ENCODE measurements at places on chromosomes 5 and 9.

DNA sequence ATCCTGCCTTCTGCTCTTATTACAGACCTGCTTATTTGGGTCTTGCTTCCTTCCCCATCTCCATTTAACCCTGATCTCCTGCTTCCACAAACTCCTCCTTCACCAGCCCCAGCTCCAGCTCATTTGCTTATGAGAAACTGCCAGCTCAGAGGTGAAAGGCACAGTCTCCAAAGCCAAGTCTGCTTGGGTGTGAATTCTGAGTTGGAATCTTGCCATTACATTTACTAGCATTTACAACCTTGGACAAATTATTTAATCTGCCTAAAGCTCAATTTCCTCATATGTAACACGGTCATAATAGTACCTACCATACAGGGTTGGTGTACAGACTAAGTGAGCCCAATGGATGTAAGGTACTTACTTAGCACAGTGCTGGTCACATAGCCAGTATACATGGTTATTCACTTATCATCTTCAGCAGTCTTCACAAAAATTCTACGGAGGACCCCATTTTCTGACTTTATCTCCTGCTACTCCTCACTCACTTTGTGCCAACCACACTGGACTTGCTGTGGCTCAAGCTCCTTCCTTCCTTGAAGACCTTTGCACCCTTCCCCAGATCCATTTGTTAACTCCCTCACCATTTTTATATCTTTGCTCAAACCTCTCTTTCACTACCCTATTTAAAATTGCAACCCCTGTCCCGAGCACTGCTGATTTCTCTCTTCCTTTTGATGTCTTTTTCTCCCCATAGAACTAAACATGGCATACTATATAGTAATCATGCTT lies 86.2 kb downstream of the DOCK2 start:
- DNase-seq: no peak

DNA sequence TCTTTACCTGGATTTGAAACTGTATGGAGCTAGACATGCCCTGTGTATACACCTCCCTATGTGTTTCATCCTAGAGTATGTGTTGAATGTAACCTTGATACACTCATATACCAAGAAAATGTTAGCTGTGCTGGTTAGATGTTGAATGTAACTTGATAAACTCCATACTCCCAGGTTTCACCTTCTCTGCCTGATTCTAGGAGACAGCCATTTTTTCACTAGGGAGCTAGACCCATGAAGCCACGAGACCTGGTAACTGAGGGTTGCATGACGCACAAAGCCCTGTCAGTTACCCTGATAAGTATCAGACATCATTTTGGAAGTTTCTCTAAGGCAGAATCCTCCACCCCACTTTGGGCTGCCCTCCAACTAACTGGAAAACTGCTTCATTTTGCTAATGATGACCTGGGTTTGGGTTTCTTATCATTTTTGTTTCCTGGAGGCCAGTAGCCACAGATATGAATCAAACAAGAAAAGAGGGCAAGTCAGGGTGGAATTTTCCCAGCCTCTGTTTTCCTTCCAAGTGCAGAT lies 478.5 kb upstream of the KIF2A start:
- no peak for DNase-seq

- DNase-seq: peak; percentile 34
These were observed at the start of gene RETREG1 for GRCh38 chr5:16616536-16617273. RETREG1 (minus strand) TSS chr5:16616997; CDS start chr5:16616971, 26 bp downstream.

GRCh38 chr5:173963182-173963838 lies 25.7 kb upstream of the C5orf47 start:
- no peak for DNase-seq

DNA sequence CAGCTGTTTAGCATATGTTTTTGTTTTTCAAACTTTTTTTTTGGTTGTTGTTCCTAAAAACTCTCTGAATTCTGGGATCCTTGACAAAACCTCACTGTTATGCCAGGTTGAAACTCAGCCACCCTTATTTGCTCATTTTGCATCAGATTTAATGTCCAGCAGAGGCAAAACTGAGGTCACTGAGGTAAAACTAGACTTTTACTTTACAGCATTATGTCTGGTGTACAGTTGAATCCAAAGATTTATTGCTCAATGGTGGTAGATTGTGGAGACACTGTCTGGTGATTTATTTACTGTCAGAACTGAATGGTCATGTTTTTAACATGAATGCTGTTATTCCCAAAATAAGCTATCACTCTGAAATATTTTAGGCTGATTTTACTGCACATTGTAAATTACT lies 87.9 kb downstream of the FBXL7 start:
- DNase-seq: no peak

DNA sequence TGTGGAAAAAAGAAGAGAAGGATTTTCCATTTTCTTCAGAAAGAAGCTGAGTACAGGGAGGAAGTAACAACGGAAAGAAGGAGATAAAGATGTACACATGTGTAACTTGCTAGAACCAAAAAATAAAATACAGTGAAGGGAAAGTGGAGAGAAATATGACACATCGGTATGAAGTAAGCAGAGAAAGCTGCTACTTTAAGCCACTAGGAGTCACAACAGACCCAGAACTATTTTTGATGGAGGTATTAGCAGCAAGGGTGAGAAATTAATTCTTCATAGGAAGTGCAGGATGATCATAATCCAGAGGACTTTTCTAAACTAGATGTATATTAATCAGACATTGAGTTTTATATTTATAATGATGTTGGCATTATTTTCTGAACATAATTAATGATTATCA lies 88.5 kb downstream of the FAM174A start:
- no peak for DNase-seq

- DNase-seq: no peak
These were observed 209.6 kb downstream of the SEMA6A start for GRCh38 chr5:116365006-116365496.

- no peak for DNase-seq
These were observed 296.6 kb upstream of the RASA1 start for GRCh38 chr5:86971034-86971571.

DNA sequence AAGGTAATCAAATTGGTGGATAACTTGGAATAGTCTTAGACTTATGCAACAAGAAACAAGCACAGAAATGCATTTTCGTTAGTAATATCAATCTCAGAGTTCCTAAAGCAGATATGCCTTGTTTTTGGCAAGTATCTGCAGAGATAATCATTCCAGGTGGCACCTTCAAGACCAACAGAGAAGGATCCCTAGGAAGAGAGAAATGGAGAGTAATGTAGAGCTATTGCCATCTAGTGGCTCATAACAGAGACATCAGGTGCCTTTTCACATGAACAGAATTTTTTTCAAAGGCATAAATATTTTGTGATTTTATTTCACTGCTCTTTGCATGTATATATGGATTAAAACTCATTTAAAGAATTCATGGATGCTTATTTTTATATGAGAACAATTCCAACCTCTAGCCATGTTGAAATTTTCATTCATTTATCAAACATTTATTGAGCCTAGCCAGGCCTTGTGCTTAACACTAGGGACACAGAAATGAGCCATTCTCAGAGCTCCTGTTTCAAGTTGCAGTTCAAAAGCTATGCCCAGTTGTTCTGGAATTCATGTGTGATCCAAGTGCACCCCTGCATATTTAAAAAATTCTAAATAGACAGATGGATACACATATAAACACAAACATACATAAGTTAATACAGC lies 117.5 kb upstream of the OR13F1 start:
- DNase-seq: peak; percentile 12

DNA sequence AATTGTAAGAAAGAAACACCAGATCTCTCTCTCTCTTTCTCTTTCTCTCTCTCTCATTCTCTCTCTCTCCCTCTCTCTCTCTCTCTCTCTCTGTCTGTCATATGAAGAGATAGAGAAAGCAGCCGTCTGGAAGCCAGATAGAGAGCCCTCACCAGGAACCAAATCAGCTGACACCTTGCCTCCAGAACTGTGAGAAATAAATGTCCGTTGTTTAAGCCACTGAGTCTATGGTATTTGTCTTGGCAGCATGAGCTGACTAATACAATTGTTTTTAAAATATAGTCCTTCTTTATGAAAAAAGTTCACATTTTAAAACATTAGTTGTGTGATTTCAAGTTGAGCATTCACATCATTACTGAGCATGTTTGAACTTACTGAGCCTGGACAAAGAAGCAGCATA lies 275.6 kb downstream of the CETN3 start:
- DNase-seq: no peak

GRCh38 chr5:139961435-139962157 lies 81.5 kb downstream of the NRG2 start:
- DNase-seq: no peak

- peak; percentile 43 for DNase-seq
These were observed 655 bp upstream of the RAI14 start for GRCh38 chr5:34655354-34655991.

- no peak for DNase-seq
These were observed 127.4 kb upstream of the TMEM161B start for GRCh38 chr5:88396000-88396535.

GRCh38 chr5:66239034-66239433 lies 94.9 kb downstream of the SREK1 start:
- DNase-seq: no peak

GRCh38 chr9:36995927-36996705 lies 38.0 kb downstream of the PAX5 start:
- DNase-seq: peak; percentile 93

DNA sequence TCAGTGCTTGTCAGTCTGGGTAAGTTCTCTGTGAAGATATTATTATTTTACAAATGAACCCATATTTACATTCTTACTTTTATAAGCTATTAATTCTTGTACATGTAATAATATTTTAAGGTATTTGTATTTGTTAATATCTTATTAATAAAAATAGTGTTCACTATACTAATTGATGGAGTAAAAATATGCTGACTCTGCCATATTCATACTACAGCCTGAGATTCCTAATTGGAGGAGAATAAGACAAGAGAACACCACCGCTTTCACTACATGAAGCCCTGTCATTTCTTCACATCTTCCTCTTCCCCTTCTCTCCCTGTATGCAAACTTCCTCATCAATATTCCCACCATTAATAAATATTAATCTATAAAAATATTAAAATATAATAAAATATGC lies 167.6 kb upstream of the TUSC1 start:
- no peak for DNase-seq

GRCh38 chr5:125489146-125489545 lies 742.7 kb upstream of the ZNF608 start:
- no peak for DNase-seq

DNA sequence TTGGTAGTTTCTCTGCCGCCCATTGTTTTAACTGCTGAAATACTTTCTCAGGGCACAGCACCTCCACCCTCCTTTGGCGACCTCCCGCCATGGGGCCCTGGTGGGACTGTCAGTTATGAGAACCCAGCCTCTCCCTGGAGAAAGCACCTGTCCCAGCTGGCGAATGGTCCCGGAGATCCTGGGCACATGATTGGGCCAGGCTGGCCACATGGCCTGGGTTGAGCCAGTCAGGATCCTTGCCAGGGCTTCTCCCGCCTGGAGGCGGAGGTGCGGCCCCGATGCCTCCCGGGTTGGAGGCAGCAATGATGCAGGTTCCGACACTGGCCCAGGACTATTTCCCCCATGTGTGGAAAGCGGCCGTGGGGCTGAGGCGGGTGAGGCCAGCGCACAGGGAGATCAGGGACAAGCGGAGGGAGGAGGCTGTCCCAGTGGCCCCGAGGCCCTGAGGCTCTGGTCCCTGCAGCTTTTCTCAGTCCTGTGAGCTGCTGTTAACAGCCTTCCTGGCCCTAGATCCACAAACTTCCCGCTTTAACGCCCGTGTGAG lies 13.6 kb downstream of the UNC5A start:
- no peak for DNase-seq

GRCh38 chr5:142402752-142403318 lies 78.0 kb upstream of the SPRY4 start:
- no peak for DNase-seq

DNA sequence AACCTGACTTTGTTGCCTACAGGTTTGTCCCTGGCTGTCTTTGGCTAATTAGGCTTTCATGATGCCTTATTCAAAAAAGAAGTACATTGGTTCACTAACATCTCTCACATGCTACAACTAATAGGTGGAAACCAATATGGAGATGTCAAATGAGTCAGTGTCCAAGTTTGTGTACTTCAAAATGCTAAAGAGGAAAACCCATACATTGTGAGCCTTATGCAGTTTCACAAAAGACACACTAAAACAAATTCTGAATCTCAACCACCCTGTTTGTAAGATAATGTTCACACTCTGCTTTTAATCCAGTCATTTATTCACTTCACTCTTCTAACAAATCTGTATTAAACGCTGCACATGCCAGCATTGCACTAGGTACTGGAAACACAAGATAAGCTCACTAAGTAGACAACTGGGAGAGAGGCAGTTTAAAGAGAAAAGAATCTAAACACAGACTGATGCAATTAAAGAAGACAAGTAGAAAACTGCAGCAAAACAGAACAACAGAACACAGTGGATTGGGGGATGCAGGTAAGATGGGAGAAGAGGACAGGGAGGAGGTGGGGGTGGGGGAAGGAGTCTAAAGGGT lies 104.1 kb downstream of the DROSHA start:
- DNase-seq: no peak

- no peak for DNase-seq
These were observed 176.2 kb downstream of the SEC61B start for GRCh38 chr9:99398241-99398640.

DNA sequence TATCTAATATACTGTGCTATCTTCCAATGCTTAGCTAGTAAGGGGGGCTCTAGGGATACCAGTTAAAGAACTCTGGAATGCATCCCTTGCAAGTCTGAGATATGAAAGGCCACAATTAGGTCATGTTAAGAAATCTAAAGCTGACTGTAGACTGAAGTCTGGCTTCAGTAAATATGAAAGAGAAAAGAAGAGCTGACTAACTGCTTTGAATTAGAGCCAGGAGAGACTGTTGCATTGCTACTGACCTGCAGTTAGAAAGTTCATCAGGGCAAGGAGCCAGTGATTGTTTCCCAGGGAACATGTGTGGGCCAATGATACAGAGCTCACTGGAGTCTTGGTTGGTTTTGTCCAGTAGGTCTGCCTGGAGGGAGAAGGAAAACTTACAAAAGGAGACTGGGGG lies 472.1 kb upstream of the TNC start:
- no peak for DNase-seq

- no peak for DNase-seq
These were observed 107.1 kb downstream of the PALM2AKAP2 start for GRCh38 chr9:109887079-109887478.

DNA sequence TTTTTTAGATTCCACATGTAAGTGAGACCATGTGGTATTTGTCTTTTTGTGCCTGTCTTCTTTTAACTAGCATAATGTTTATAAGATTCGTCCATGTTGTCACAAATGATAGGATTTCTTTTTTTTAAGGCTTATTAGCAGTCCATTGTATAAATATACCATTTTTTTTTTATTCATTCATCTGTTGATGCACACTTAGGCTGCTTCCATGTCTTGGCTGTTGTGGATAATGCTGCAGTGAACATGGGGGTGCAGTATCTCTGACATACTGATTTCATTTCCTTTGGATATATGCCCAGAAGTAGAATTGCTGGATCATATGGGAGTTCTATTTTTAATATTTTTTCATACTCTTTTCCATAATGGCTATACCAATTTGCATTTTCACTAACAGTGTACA lies 48.7 kb downstream of the KIAA1958 start:
- no peak for DNase-seq

GRCh38 chr9:20701060-20701459 lies 17.0 kb downstream of the FOCAD start:
- no peak for DNase-seq

Data from HuH-7.5 (cell line).